Memory B cell (primary cell): ENCODE measurements at places on chromosomes 2 and 18.

GRCh38 chr2:234670052-234670451 lies 173.2 kb upstream of the ARL4C start:
- no peak overlapping the region for H3K4me3 ChIP-seq
- DNase-seq: no peak
- H3K4me1 ChIP-seq: no peaks in the 10 kb centered on the region
- H3K27me3 ChIP-seq: peaks cover 11% of the 10 kb centered on the region
- no peak overlapping the region for H3K27ac ChIP-seq
- peaks cover 3% of the 10 kb centered on the region for H3K36me3 ChIP-seq

GRCh38 chr2:207807516-207807915 lies 37.8 kb upstream of the FZD5 start:
- H3K4me1 ChIP-seq: peaks cover 2% of the 10 kb centered on the region
- H3K4me3 ChIP-seq: no peak overlapping the region
- no peaks in the 10 kb centered on the region for H3K36me3 ChIP-seq
- H3K27me3 ChIP-seq: peaks cover 5% of the 10 kb centered on the region
- no peak overlapping the region for H3K27ac ChIP-seq

- no peaks in the 10 kb centered on the region for H3K4me1 ChIP-seq
- H3K27ac ChIP-seq: no peak overlapping the region
- no peak overlapping the region for H3K4me3 ChIP-seq
- H3K36me3 ChIP-seq: no peaks in the 10 kb centered on the region
These were observed 69.6 kb downstream of the COL5A2 start for GRCh38 chr2:189109921-189110397.

GRCh38 chr2:133900909-133901308 lies 332.6 kb upstream of the NCKAP5 start:
- H3K27me3 ChIP-seq: no peaks in the 10 kb centered on the region
- no peak for DNase-seq
- no peaks in the 10 kb centered on the region for H3K36me3 ChIP-seq

GRCh38 chr18:22572341-22572740 lies 154.6 kb upstream of the CTAGE1 start:
- H3K27me3 ChIP-seq: no peaks in the 10 kb centered on the region
- no peak overlapping the region for H3K27ac ChIP-seq
- H3K4me3 ChIP-seq: no peak overlapping the region
- no peaks in the 10 kb centered on the region for H3K4me1 ChIP-seq
- no peak for DNase-seq
- no peaks in the 10 kb centered on the region for H3K36me3 ChIP-seq

DNA sequence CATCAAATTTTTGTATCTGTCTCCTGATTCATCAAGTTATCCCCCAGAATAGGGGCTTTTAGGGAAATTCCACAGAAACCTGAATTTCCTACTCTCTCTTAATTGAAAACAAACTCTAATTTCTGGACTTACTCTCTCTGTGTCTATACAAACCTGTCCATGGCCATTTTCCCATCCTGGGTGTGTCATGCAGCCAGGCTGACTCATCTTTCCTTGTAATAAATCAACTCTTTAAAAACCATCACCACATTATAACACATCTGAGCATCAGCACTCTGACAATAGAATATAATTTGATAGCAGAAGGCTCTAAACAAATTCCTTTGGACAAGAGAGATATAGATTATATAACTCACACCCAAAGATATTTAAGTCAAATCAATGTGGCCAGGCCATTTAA lies 610.2 kb downstream of the DCC start:
- no peak overlapping the region for H3K27ac ChIP-seq
- no peak overlapping the region for H3K4me3 ChIP-seq
- H3K4me1 ChIP-seq: no peaks in the 10 kb centered on the region
- no peaks in the 10 kb centered on the region for H3K27me3 ChIP-seq
- DNase-seq: no peak

DNA sequence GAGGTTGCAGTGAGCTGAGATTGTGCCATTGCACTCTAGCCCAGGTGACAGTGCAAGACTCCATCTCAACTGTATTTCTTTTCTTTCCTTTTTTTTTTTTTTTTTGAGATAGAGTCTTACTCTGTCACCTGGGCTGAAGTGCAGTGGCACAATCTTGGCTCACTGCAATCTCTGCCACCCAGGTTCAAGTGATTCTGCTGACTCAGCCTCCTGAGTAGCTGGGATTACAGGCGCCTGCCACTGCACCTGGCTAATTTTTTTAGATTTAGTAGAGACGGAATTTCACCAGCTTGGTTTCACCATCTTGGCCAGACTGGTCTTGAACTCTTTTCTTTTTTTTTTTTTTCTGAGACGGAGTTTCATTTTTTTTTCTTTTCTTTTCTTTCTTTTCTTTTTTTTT lies 41.3 kb upstream of the SATB2 start:
- peaks cover 3% of the 10 kb centered on the region for H3K27me3 ChIP-seq
- H3K4me1 ChIP-seq: no peaks in the 10 kb centered on the region
- H3K36me3 ChIP-seq: no peaks in the 10 kb centered on the region
- no peak overlapping the region for H3K4me3 ChIP-seq
- DNase-seq: no peak
- no peak overlapping the region for H3K27ac ChIP-seq
